ENCODE measurements at places on chromosomes 2 and 18.
A peak's percentile ranks its signal among the peaks of the same experiment; 100 is the strongest.

GRCh38 chr18:8704361-8705237, 757 bp upstream of the MTCL1 start:
- peak; percentile 92 for ATAC-seq

DNA sequence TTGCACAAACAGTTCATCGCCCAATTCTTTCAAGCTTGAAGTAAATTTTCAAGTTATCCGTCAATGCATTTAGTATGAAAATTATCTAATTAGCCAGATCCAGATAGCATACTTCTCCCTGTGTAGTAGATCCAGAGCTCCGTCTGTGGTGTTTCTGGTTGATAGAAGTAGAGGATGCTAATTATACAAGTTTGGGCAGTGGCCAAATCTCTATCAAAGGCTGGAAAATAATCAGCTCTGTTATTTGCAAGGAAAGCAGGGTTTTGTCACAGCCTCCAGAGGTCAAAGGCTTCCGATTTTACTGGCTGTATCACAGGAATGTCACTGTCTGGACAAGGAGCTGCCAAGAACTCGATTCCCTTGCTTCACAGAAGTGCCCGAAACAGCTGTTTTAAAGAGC, 28.6 kb downstream of the LRRC30 start:
- no peak for ATAC-seq

- ATAC-seq = no peak
Observed at GRCh38 chr2:118388771-118389170, 300.5 kb downstream of the INSIG2 start.

GRCh38 chr18:47936952-47937351, 6.5 kb upstream of the SMAD2 start:
- no peak for ATAC-seq

DNA sequence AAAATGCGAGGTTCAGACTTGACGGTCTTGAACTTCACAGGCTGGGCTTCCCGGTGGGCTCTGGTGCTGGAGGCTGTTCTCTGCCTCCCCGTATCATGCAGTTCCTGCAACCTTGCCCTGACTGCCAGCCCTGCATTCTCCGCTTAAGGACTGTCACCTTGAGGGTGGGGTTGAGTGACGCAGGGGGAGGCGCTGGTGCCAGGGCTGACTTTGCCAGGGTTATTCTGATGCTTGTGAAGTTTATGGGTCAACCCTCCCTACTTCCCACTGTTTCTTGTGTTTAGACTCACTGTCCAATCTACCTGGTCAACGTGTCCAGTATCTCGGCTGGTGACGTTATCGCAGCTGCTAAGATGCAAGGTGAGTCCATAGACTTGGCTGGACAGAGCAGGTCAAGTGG, 37.5 kb upstream of the MAPRE3 start:
- no peak for ATAC-seq

- ATAC-seq = no peak
Observed at GRCh38 chr18:77107292-77107691, 25.3 kb downstream of the MBP start.

GRCh38 chr18:39806525-39806924, 2148.5 kb upstream of the PIK3C3 start:
- ATAC-seq = no peak

DNA sequence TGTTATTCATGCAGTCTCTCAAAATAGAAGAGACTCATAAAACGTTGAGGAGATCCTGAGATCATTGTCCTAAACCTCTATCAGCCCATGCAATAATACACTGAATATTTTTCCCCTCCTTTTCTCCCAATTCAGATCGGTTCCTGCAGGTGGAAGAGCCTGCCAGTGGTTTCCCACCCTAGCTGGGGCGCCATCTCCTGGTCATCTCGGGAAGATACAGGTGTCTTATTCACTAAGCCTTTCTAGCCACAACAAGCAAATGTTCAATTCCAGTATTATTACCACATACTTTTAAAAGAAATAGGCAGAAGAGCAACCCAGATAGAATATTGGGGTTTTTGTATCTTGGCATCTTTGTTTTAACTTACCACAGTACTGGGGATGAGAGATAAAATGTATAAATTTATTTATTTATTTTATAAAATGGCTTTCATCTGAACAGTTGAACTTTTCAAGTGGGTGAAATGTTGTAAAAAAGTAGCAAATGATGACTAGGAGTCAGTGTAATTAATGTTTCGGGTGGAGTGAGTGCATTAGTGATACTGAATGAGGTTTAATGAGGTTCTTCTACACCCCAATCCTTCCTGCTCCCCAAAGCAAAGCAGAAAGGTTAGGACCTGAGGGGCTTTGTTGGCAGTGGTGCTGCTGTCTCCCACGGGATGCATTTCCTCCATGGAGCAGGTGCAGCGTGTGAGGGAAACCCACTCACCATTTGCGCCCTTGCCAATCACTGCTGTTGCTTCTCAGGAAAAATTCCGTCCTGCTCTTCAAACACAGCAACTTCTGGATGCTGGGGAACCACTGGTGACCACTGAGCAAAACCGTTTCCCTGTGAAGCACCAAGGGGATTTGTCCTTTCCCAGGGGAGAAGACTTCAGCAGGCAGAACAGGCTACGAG, 147.1 kb upstream of the FHL2 start:
- ATAC-seq = no peak

- ATAC-seq = no peak
Observed at GRCh38 chr2:63875559-63876245, 34.0 kb downstream of the UGP2 start.

DNA sequence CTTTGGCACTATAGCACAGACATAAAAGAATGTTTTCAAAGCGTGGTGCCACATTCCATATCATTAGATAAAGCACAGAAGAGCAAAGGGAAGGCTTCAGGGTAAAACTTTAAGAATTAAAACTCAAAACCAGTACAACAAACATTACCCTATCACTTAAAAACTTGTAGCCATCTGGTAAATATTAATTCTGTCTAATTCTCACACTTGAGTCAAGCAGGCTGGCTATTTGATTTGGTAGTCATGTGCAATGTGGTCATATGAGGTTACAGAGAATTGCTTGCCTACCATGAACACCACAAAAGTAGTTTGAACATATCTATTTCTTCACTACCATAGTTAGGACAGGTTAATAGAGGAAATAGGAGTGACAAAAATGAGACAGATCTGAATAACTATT, 244.9 kb downstream of the IRS1 start:
- ATAC-seq = no peak

- no peak for ATAC-seq
Observed at GRCh38 chr2:44947028-44947375, 5.5 kb downstream of the SIX3 start.

GRCh38 chr2:212619954-212620353, 81.4 kb upstream of the ERBB4 start:
- no peak for ATAC-seq

GRCh38 chr2:47054868-47055267, 100.2 kb downstream of the STPG4 start:
- no peak for ATAC-seq

- ATAC-seq = no peak
Observed at GRCh38 chr2:176130957-176131847, 1.7 kb downstream of the HOXD8 start.

GRCh38 chr18:74512321-74513053, 16.3 kb downstream of the CNDP2 start:
- ATAC-seq = no peak

GRCh38 chr2:98669675-98670074, 61.3 kb downstream of the MGAT4A start:
- ATAC-seq = no peak

DNA sequence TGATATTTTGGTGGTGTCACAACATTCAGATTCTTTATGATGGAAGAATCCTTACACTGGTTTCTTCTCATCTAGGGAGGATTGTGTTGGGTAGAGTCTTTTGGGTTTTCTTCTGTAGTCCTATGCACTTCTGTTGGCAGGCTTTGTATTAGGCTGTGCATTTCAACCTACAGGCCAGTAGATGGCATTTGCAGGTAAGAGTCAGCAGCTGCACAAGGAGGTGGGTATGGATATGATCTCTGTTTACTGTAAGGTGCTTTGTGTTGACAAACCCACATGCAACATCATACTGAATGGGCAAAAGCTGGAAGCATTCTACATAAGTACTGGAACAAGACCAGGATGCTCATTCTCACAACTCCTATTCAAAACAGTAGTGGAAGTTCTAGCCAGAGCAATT, 656.8 kb downstream of the METTL4 start:
- ATAC-seq = no peak

- no peak for ATAC-seq
Observed at GRCh38 chr2:35416391-35417140, 939.0 kb upstream of the CRIM1 start.

- ATAC-seq = no peak
Observed at GRCh38 chr18:62933261-62933887, 218.0 kb downstream of the PHLPP1 start.

- ATAC-seq = no peak
Observed at GRCh38 chr2:44897406-44897805, 44.1 kb upstream of the SIX3 start.

DNA sequence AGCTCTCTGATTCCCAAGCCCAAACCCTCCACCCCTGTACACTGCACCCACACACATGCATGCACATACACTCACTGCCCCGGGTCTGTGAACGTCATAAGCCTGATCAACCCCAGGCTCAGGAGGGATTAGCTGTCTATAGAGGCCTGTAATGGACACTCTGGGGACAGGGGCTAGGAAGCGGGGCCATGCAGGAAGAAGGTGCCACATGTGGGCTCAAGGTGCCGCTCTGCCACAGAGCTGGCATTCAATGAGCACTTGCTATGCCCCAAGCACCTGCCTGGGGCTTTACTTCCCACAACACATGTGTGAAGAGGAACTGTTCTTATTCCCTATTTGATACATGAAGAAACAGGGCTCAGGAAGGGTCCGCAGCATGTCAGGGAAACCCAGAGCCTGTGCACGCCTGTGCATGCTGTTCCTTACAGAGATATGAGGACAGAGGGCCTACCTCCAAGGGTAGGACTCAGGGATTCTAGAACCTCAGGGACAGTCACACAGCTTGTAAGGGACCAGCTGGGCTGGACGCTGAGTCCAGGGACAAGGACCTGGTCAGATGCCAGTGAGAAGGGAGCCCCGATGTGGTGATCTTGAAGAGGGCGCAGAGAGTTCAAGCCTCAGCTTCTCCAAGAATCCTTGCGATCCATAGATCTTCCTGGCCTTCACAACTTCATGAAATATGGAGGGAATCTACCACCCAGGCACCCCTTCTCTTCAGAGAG, 5.0 kb downstream of the BIN1 start:
- ATAC-seq = no peak

- no peak for ATAC-seq
Observed at GRCh38 chr2:52084759-52085158, 1052.8 kb upstream of the NRXN1 start.

- ATAC-seq = no peak
Observed at GRCh38 chr18:73647391-73647790, 500.2 kb downstream of the FBXO15 start.

GRCh38 chr2:42903821-42904575, 111.6 kb upstream of the HAAO start:
- ATAC-seq = no peak

- peak; percentile 66 for ATAC-seq
Observed at GRCh38 chr2:40488927-40489677, 37.2 kb upstream of the SLC8A1 start.

DNA sequence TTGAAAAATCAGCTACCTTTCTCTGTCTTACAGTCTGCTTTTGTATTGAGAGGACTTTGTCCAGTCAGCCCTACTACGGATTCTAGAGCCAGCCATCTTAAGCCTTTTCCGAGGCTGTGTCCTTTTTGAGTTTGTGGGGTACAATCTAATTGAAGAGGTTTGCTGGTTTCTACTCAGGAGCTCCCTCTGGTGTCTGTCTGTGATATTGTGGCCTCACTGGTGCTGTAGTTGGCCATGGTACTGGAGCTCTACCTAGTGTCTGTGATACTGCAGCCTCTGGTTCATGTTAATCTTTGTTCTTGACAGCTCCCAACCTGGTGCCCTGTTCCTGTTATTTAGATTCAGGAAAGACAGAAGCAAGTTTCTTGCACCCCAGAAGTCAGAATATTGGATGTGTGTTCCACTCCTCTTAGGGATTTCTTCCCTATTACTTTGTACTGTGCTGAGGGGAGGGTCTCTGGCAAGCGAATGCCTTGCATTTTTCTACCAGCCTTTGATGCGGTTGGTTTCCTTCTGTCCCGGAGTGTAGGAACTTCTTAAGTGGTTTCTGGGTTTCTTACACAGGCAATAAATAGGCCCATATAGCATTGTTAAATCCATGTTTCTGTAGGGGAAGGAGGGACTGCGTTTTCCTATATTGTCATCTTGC, 78.5 kb downstream of the ACSL3 start:
- peak; percentile 53 for ATAC-seq

DNA sequence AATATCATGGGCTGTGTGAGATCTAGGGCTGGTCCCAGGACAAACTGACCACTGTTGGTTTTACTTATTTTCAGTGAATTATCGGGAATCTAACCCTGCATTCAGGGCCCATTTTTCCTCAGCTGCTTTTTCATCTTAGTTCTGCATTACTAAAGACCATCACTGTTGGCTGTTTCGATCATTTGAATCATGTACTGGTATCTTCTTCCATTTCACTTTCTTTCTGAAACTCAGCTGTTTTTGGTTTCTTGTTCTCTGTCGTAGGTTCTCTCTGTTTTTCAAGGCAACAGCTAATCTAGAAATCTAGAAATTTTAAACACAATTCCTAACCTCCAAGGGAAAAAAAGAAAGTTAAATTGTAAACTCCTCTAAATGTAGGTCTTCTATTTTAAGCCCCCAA, 159.9 kb upstream of the SESTD1 start:
- ATAC-seq = no peak
